ENCODE measurements at places on chromosomes 11 and 22.

DNA sequence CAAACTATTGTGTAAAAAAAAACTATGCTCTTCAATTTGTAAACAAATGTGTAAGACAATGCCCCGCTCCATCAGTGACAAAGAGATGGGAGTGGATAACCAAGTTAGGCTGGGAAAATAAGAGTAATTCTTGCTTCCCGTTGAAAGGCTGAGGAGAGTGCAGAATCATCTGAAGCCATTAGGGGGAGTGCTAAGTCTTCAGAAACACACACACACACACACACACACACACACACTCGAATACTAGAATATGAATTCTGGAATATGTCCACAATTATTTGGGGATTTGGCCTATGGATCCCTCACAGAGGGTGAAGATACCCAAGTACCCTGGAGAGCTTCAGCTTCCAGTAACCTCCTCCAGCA is 27.8 kb upstream of the ROBO3 start:
- DNase-seq, result no peak

- DNase-seq, result no peak
Measured at GRCh38 chr11:79173615-79174014, 267.2 kb downstream of the TENM4 start.

DNA sequence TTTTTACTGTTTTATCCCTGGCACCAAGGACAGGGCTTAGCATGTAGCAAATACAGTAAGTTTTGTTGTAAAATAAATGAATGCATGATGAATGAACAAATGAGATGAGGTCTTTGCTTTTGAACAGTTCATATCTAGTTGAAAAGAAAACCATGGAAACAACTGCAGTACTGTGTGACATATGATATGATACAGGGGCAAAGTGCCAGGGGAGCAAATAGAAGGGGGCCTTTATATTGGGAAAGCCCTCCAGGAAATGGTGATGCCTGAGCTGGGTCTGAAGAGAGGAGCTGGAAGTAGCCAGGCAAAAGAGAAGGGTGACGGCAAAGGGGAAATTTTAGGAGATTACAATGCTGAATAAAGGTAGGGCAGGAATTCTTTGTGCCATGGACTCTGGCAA is 63.8 kb upstream of the UCP3 start:
- DNase-seq, result no peak

GRCh38 chr11:35529971-35530495 is 4.6 kb upstream of the PAMR1 start:
- no peak for DNase-seq

DNA sequence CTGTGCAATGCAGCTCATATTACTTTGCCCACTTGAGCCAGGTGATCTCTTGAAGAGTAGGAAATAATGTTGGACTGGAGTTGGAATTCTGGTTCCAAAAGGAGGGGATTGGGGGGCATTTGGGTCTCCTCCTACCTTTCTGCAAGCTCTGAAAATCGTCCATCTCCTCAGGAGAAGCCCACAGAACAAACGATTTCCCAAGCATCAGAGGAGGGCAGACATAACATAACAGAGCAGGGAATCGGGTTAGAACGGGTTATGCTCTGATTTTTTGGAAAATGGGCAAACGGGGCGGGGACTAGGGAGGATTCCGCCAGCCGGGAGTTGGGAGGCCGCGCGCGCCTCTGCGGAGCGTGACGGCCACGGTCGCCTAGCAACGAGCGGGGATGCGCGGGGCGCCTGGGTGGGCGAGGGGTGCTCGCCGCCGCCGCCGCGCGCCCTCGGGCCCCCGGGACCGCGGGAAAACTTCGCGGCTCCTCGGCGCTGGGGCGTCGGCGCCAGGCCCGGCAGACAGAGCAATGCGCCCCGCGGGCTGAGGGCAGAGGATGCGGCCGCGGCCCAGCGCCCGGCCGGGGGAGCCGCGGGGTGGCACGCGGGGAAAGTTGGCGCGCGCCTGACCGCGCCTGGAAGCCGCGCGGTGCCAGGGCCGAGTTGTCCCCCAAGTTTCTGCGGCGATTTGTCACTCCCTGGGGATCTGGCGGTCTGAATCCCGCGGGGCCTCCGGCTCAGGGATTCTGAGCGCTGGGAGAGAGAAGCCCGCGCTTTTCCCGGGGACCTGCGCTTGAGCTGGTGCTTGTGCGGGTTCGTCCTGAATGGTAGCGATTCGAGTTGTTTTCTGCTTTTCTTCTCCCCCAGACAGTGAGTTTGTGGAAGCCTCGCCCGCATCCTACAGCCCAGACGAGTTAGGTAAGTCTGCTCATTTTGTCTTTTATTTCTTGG is 27.8 kb upstream of the AMOTL1 start:
- no peak for DNase-seq

GRCh38 chr11:101188173-101188572 is 58.6 kb upstream of the PGR start:
- no peak for DNase-seq

GRCh38 chr11:83364500-83365045 is 78.4 kb upstream of the CCDC90B start:
- DNase-seq, result no peak

GRCh38 chr11:24589064-24589463 is 92.2 kb downstream of the LUZP2 start:
- DNase-seq, result no peak

DNA sequence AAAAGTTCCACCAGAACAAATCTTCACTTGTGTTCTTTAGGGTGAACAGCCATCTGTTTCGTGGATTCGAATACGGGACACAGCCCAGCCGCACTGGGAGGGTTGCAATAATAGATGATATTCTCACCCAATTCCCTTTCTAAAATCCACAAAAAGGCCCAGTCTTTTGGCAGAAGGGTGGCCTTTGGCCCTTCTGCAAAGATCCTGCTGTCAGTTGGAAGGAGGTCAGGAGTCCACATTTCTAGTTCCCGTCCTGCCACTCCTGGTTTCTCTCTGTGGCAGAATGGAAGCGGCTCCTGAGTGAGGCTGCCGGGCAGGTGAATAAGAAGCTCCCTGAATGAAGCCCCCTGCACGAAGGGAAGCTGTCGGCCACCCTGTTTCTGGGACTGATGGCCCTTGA is 11.2 kb upstream of the LINC01488 start:
- DNase-seq, result no peak

Measured in stimulated activated CD8-positive, alpha-beta memory T cell treated with anti-CD3 and anti-CD28 coated beads, Interleukin-15, amount 100 ng/mL, for 1 hour (primary cell).